ENCODE measurements at places on chromosomes 12 and 14.

DNA sequence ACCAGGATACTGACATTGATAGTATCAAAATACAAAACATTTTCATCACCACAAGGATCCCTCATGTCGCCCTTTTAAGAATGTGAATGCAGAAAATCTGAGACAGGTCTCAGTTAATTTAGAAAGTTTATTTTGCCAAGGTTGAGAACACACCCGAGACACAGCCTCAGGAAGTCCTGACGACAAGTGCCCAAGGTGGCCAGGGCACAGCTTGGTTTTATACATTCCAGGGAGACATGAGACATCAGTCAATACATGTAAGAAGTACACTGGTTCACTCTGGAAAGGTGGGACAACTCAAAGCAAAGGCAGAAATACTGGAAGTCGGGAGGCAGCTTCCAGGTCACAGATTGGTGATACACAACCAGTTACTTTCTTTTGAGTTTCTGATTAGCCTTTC is 235.2 kb upstream of the KRR1 start:
- DNase-seq = no peak

DNA sequence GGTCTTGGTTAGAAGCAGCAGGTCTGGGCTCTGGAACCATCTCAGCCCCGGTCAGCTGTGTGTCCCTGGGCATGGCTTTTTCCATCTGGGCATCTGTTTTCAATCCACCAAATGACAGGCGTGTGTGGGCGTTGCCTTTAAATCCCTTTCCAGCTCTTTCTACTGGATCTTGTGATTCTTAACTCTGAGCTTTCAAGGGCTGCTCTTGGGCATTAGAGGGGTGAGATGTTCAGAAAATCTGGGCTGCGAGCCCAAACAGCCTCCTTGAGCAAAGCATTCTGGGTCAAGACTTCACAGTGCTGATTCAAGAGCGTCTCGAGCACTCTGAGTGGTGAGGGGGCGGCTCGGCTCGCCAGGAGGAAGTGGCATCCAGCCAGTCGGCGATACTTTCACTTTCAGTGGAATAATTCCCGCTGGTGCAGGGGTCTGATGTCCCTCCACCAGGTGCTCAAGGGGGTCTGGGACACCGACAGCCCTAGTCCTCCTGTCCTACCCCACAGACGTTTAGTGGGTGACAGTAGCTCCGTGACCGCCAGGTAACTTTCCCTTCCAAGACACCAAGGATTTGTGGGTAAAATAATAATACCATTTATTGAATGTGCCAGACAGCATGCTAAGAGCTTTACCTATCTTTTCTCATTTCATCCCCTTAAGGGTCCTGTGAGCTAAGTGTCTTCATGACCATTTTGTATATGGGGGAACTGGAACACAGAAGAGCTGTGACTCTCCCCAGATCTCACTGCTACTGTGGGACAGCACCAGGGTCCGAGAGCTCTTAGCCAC is 114.0 kb downstream of the PLXNC1 start:
- DNase-seq = peak; percentile 83

- DNase-seq = no peak
Observed at GRCh38 chr12:11810206-11810545, 160.7 kb downstream of the ETV6 start.

GRCh38 chr12:84085046-84085445 is 827.6 kb downstream of the SLC6A15 start:
- no peak for DNase-seq

- DNase-seq = no peak
Observed at GRCh38 chr12:115474539-115475353, 790.8 kb upstream of the TBX3 start.

- DNase-seq = no peak
Observed at GRCh38 chr12:49223590-49224369, 34.9 kb upstream of the TUBA1A start.

GRCh38 chr14:97445367-97445766 is 648.2 kb downstream of the VRK1 start:
- no peak for DNase-seq

GRCh38 chr12:9669534-9669933 is at the start of gene CLEC2D:
Gene CLEC2D (plus strand): TSS chr12:9669713. CDS start chr12:9669735, 22 bp downstream.
- peak; percentile 70 for DNase-seq

GRCh38 chr14:92546347-92547053 is 32.9 kb downstream of the RIN3 start:
- DNase-seq = no peak

GRCh38 chr12:51362747-51363342 is 16.4 kb upstream of the CELA1 start:
- DNase-seq = no peak

GRCh38 chr12:48350249-48351021 is at the start of gene ZNF641:
Gene ZNF641 (minus strand): TSS chr12:48350919. CDS start chr12:48348090, 2,829 bp downstream.
- DNase-seq = peak; percentile 81
